ENCODE measurements at places on chromosomes 6 and 20.

DNA sequence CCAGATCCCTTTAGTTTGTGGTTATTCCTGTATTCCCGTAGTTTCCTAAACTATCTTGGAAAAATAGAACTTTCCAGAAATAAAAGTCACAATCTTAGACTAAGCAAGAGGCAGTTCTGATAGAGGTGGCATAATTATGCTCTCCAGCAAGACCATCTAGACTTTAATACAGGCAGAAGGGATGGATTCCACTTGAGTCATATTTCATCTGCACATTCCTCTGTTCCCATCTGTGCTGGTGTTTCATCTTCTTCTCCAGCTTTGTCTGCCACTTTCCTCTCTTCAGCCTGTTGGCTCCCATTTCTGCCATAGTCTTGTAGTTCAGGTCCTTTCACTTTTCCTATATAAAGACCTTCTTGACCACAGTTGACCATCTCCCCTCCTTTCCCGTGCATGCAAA is 102.9 kb downstream of the SOBP start:
- H3K27ac ChIP-seq: no peak overlapping the region
- H3K27me3 ChIP-seq: no peaks in the 10 kb centered on the region
- no peaks in the 10 kb centered on the region for H3K36me3 ChIP-seq
- H3K4me1 ChIP-seq: peaks cover 11% of the 10 kb centered on the region
- H3K4me3 ChIP-seq: no peak overlapping the region
- no peak for DNase-seq

DNA sequence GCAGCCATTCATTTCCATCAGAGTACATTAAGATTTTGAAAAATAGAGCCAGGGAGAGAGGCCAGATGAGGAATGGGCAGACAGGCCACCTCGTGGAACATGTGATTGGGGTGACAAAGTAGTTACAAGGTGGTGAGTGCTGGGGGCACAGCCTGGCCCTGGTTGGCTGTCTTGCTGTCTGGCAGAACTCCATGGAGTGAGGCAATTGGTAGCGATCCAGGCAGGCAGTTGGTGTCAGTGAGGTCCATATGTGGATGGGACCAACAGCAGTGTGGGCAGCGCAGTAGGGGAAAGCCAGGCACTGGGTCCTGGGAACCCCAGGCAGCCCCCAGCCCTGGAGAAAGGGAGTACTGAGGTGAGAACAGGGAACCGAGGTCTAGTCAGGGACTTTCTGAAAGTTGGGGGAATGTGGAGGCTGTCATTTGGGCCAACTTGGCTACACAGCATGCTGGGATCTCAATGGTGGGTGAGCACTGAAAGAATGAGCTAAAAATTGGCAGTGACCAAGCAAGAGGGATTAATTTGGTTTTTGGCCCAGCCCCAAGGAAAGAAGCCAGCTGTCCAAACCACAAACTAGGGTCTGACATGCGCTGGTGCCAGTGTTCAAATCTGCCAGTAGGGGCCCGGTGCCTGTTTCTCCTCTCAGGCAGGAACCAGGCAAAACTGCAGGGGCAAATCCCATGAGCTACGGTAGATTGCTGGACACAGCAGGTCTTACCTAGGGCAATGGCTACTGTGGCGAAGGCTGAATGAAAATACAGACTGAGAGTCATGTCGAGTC is 61.4 kb upstream of the E2F3 start:
- DNase-seq: no peak
- no peaks in the 10 kb centered on the region for H3K4me1 ChIP-seq
- H3K27ac ChIP-seq: no peak overlapping the region
- no peak overlapping the region for H3K4me3 ChIP-seq

DNA sequence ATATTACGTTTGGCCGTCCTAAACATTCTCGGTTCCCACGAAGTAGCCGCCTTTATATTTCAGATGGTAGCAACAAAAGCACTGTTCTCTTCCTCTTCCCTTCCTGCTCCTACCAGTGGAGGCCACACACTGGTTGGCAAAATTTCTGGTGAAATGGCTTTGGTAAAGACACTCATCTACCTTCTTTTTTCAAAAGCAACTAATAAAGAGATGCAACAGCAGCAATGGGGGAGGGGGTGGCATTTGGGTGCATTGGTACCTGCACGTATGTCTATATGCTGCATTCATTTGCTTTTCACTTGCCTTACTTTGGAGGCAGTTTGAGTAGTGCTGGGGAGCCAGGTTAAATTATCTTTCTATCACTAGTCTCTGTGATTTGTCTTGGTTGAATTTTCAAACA is 6.0 kb downstream of the POU3F2 start:
- peaks cover 69% of the 10 kb centered on the region for H3K4me1 ChIP-seq
- no peak overlapping the region for H3K27ac ChIP-seq
- peaks cover 95% of the 10 kb centered on the region for H3K27me3 ChIP-seq
- no peaks in the 10 kb centered on the region for H3K36me3 ChIP-seq
- no peak overlapping the region for H3K4me3 ChIP-seq

DNA sequence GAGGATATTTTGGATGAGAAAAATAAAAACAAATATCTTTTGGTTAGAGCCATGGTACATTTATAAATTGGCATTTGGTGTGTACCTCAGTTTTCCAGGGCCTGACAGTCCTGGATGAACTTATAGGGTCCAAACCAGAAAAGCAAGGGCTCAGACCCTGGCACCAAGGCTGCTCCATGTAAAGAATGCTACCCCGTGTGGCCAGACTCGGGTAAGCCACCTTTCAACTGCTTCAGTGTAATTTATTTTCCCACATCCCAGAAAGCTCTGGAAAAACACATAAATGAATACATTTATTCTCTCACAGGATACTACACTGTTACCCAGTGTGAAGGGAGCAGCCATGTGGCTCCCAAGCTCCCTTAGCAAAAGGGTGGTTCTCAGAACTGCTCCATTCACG is 13.8 kb downstream of the MRPL14 start:
- no peak for DNase-seq
- H3K36me3 ChIP-seq: peaks cover 8% of the 10 kb centered on the region
- no peaks in the 10 kb centered on the region for H3K27me3 ChIP-seq
- no peak overlapping the region for H3K27ac ChIP-seq
- H3K4me1 ChIP-seq: no peaks in the 10 kb centered on the region
- H3K4me3 ChIP-seq: no peak overlapping the region

- no peaks in the 10 kb centered on the region for H3K27me3 ChIP-seq
- H3K4me3 ChIP-seq: no peak overlapping the region
- H3K36me3 ChIP-seq: no peaks in the 10 kb centered on the region
- H3K4me1 ChIP-seq: no peaks in the 10 kb centered on the region
- H3K27ac ChIP-seq: no peak overlapping the region
Measured at GRCh38 chr6:74549746-74550145, 656.1 kb downstream of the COL12A1 start.

DNA sequence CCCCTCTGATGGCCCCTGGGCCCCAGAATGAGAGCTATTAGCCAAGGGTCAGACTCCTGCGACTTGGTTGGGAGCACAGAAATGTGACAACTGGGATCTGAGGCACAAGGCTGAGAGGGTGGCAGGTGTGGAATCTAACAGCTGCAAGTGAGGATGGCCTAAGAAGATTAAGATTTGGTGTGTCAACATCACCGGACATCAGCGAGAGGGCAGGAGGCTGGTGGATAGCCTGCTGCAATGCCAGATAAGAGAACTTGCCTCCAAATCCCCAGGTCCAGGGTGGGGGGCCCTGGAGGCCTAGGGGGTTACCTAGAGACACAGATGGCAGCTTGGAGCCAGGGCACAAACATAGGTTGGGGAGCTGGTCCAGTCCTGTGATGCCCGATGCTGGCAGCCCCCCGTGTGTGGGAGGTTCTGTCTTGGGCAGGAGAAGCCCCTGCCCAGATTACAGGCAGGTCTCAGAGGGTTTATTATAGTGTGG is 155.8 kb downstream of the GRM4 start:
- DNase-seq: no peak
- H3K4me1 ChIP-seq: peaks cover 11% of the 10 kb centered on the region
- no peaks in the 10 kb centered on the region for H3K27me3 ChIP-seq
- no peak overlapping the region for H3K4me3 ChIP-seq
- no peak overlapping the region for H3K27ac ChIP-seq

DNA sequence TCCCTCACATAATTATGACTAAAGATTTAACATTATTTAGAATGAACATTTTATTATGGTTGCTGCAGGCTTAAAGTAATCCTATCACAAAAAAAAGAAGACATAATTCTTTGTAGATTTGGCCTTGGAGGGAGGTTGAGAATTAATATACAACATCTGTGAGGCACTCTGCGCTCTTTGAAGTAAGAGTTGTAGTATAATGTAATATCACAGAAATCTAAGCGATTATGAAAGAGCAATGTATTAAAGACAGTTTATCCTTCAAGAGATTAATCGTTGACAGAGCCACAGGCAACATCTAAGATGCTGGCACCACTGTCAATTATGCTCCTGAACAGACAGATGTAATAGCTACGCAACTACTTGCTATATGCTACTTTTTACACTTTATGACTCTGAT is 946.8 kb downstream of the GRIK2 start:
- no peak overlapping the region for H3K4me3 ChIP-seq
- H3K27ac ChIP-seq: no peak overlapping the region
- no peaks in the 10 kb centered on the region for H3K27me3 ChIP-seq
- no peaks in the 10 kb centered on the region for H3K4me1 ChIP-seq

DNA sequence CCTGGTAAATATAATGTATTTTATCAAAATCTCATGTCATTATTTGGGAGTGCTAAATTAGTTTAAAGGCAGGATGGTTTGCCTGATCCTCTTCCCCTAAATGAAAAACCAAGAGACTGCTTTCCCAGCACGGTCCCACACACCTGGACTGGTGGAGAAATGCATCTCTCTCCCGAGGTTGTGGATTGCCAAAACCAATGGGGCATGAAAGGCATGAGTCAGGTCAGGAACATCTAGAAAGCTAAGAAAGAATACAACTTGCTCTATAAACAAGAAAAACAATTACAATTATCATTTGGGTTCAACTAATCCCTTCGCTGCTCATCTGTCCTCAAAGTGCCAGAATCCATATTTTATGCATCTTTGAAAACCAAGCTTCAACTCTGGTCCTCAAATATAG is 308.3 kb upstream of the IRAK1BP1 start:
- DNase-seq: no peak
- no peak overlapping the region for H3K4me3 ChIP-seq
- no peaks in the 10 kb centered on the region for H3K27me3 ChIP-seq
- H3K27ac ChIP-seq: no peak overlapping the region
- no peaks in the 10 kb centered on the region for H3K4me1 ChIP-seq

All from neural progenitor cell (in vitro differentiated cells).